ENCODE measurements at places on chromosomes 2 and 18.

- no peak for DNase-seq
Measured at GRCh38 chr2:142754182-142754581, 123.3 kb upstream of the KYNU start.

- DNase-seq: no peak
Measured at GRCh38 chr2:120395221-120396012, 49.5 kb downstream of the INHBB start.

DNA sequence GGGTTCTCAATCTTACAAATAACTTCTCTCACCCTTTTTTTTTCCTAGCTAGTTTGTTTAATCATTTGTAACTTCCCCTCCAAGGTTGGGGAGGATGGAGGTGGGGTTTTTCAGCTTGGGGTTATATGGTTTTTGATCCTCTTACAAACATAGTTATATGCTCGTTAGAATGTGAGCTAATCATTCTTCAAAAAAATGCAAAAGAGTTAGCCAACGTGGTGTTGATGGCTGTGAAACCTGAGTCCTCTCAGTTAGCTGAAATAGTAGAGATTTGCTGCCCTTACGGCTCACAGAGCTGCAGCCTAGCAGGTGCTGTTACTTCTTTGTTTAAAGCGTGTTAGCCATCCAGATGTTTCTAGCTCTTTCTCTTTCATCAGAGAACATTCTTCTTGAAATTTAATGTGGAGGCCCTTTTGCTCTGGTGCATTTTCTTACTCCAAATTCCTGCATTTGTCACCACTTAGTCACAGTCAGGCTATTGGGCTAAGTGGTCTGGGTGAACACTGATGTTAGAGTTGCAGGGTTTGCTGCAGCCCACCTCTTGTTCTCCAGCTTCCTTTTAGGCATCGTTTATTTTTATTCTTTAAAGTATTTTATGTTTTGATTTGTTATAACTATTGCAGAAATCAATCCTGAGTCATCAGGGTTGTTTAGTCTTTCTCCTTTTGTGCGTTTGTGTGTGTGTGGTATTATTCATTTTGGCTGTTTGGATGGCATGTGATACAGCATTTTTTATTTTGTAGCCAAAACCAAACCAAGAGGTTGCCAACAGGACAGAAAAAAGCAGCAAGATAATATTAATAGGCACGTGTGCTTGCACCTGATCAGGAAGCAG, 41.1 kb downstream of the LIMS1 start:
- no peak for DNase-seq

GRCh38 chr2:241354668-241355658, 1.1 kb upstream of the FARP2 start:
- DNase-seq: peak; percentile 73

DNA sequence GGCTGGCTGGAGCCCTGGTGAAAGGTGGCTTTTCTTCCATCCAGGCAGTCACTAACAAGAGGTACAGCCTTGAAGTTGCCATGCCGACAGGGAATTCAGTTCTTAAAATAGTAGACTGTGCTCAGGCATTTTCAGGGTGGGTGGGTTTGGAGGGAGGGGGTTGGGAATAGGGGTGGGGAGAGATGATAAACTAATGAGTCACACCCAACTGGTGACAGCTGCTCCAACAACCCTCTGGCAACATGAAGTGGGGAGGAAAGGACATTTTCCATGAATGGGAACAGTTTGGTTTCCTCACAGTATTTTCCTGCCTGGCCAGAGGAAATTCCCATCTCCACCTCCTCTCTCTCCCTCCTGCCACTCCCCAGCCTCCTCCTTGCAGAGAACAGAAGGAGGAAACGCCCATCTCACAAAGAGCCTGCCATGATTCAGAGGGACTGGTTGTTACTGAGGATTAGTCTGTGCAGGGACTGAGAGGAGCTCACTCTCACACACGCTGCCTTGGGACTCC, 113.0 kb upstream of the SLC1A4 start:
- DNase-seq: peak; percentile 75

DNA sequence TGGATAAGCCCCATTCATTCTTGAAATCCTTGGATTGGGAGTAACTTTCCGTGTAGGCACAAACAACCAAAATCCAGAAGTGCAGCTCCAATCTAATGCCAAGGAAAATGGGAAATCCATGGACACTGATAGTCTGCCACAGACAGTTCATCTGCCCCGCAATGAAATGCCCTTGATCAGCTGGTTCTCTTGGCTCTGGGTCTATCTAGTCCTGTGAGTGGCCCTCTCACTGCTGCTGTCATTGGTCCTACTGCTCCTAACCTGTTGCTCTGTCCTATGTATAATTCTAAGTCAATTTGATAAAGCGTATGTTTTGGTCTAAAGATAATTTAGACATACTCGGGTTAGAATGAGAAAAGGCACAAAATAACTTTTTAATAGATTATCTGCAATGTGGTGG, 13.7 kb upstream of the TMEM182 start:
- DNase-seq: no peak

- DNase-seq: no peak
Measured at GRCh38 chr18:51195451-51196117, 1.9 kb downstream of the MEX3C start.

- no peak for DNase-seq
Measured at GRCh38 chr2:85936421-85937068, 47.8 kb upstream of the ST3GAL5 start.

GRCh38 chr18:78368726-78369125, 610.9 kb upstream of the SALL3 start:
- no peak for DNase-seq

- DNase-seq: no peak
Measured at GRCh38 chr18:79698668-79699335, 19.2 kb downstream of the CTDP1 start.
